ENCODE measurements at places on chromosomes 4 and X.

DNA sequence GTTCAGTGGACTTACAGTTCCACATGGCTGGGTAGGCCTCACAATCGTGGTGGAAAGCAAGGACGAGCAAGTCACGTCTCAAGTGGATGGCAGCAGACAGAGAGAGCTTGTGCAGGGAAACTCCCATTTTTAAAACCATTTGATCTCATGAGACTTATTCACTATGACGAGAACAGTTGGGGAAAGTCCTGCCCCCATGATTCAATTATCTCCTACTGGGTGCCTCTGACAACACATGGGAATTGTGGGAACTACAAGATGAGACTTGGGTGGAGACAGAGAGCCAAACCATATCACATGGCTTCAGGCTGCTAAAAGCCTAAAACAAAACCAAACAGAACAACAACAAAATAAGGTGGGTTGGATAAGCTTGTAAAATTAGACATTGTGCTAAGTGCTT is 194.4 kb upstream of the CPEB2 start:
- DNase-seq, result no peak

DNA sequence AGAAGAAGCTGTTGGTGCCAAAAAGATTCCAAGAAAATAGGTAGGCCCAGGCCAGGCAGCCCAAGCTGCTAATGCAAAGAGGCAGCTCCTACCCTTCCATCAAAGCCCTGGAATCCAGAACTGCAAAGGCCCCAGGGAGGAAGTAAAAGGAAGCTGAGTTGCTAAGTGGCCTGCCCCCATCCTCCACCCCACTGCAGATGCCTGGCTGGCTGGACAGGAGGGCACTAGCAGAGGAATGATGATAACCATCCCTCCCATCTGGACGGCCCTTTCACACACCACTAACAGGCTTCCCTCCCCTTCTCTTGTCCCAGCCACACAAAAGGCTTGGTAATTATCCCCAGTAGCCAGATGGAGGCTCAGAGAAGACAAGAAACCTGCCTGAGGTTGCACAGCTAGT is 32.4 kb upstream of the PJA1 start:
- no peak for DNase-seq

- DNase-seq, result no peak
Observed at GRCh38 chrX:96405842-96406241, 278.8 kb upstream of the DIAPH2 start.

DNA sequence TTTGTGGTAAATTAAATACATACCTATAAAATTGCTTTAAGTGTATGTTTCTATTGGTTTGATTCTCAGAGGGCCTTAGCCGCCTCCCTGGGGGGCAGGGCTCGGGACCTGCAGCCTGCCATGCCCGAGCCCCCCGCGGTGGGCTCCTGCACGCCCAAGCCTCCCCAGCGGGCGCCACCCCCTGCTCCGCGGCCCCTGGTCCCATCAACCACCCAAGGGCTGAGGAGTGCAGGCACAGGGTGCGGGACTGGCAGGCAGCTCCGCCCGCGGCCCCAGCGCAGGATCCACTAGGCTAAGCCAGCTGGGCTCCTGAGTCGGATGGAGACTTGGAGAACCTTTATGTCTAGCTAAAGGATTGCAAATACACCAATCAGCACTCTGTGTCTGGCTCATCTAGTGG is 108.3 kb upstream of the INPP4B start:
- DNase-seq, result no peak

- DNase-seq, result no peak
Observed at GRCh38 chr4:52750819-52751486, at the start of gene ERVMER34-1. Gene ERVMER34-1, minus strand, starts transcription at chr4:52751425. Its CDS starts 5,905 bp downstream, at chr4:52745520.

DNA sequence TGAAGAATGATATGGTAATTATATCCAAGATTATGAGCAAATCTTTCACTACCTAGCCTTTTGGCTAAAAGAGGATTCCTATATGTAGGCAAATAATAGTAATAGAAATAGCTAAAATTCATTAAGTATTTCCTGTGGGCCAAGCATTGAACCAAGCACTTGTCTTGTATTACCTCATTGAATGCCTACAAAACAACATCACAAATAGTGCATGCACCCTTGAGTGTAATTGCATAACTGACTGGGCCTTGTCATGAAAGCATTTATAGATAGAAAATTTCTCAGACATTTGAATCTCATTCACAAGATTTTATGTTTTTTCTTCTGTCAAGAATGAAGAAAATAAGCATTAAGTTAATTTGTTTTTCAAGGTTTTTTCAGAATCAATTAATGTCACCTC is 3.9 kb upstream of the HPGDS start:
- DNase-seq, result no peak

DNA sequence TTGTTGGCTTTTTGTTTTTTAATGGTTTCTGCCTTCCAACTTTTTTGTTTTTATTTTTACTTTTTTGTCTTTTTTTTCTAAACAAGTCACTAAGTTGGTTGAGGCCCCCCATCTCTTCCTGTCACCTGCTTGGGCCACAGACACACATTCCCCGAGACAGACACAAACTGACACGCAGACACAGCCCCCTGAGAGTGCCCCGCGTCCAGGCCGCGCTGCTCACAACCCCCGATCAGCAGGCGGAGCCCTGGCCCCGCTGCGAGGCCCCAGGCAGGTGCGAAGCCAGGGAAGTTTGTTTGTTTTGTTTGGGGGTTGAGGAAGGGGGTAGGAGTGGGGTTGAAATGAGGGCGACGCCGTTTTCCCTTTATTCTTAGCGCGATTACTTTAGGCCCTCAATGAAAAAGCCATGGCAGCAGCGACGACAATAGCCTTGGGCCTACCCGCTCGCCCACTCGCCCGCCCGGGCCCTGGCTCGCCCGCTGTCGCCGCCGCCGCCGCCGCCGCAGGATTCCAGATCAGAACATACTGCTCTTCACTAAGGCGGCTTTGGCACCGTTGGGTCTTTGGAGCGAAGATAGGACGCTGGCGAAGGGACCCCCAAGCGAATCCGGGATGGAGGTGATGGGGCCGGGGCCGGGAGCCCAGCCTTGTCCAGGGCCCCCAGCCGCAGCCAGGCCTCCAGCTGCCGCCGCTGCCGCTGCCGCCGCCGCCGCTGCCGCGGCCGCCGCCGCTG is 3.1 kb downstream of the PHOX2B start:
- no peak for DNase-seq

- DNase-seq, result no peak
Observed at GRCh38 chr4:116453127-116453526, 632.2 kb downstream of the TRAM1L1 start.

- no peak for DNase-seq
Observed at GRCh38 chr4:88008122-88008742, 797 bp downstream of the PKD2 start.

- DNase-seq, result no peak
Observed at GRCh38 chr4:31234494-31234893, 514.3 kb downstream of the PCDH7 start.

- DNase-seq, result no peak
Observed at GRCh38 chr4:134727696-134728095, 526.1 kb upstream of the PABPC4L start.

- DNase-seq, result no peak
Observed at GRCh38 chr4:12145106-12145505, 716.4 kb upstream of the HS3ST1 start.

- DNase-seq, result no peak
Observed at GRCh38 chr4:132065940-132066495, 1083.1 kb upstream of the PCDH10 start.

- no peak for DNase-seq
Observed at GRCh38 chr4:74772783-74773182, 21.5 kb downstream of the BTC start.

GRCh38 chrX:83845397-83845796 is 15.5 kb upstream of the CYLC1 start:
- no peak for DNase-seq

DNA sequence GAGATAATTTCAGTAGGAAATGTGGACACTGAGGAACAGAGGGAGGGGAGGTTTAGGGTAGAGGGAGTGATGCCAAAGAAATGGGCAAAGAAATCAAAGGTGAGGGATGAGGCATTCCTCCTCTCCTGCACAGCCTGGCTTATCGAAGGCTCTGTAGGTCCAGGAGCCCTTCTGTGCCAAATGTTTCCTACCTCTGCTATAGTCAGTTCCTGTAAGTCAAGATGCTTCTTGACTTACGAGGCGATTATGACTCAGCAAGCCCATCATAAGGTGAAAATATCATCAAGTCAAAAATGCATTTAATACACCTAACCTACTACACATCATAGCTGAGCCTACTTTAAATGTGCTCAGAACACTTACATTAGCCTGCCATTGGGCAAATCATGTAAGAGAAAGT is 60.0 kb upstream of the ARHGAP24 start:
- no peak for DNase-seq

GRCh38 chrX:136425996-136426395 is 61.8 kb upstream of the BRS3 start:
- DNase-seq, result no peak

DNA sequence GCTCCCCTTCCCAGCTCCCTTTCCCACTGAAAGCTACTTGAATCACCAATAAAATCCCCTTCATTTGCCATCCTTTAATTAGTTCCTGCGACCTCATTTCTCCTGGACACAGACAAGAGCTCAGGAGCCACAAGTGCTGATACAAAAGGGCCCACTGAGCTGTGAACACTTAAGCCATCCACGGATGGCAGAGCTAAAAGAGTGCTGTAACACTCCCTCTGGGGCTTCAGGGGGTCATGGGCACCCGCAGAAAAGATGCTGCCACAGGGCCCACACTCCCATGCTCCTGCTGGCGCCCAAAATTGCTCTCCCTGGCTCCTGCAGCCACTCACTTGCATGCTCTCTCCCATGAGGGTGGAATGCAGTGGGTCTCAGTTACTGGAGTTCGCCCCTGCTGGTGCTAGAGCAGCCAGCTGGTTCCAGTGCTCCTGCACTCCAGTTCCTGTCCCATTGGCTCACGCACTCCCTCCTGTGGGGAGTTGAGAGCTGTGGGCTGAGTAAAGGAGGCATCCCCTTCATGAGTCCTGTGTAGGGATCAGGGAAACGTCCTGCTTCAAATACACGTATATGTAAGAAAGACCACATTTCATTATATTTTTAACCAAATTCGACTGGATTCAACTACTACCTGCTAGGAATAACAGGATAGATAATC is 1291.0 kb downstream of the ARAP2 start:
- no peak for DNase-seq

DNA sequence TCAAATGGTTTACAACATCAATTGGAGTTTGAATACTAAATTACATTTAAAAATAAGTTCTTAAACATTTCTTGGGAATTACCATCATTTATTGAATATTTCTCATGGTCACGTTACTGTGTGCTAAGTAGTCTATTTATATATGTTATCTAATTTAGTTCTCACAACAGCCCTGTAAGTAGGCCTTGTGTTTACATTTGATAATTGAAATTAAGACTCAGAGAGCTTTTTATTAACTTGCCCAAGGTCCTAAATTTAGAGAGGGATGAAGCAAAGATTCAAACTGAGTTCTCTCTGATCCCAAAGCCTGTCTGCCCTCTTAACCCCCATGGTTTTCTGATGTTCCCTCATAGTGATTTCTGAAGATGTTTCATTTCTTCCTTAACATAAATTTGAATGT is 103.7 kb downstream of the CEP135 start:
- no peak for DNase-seq

DNA sequence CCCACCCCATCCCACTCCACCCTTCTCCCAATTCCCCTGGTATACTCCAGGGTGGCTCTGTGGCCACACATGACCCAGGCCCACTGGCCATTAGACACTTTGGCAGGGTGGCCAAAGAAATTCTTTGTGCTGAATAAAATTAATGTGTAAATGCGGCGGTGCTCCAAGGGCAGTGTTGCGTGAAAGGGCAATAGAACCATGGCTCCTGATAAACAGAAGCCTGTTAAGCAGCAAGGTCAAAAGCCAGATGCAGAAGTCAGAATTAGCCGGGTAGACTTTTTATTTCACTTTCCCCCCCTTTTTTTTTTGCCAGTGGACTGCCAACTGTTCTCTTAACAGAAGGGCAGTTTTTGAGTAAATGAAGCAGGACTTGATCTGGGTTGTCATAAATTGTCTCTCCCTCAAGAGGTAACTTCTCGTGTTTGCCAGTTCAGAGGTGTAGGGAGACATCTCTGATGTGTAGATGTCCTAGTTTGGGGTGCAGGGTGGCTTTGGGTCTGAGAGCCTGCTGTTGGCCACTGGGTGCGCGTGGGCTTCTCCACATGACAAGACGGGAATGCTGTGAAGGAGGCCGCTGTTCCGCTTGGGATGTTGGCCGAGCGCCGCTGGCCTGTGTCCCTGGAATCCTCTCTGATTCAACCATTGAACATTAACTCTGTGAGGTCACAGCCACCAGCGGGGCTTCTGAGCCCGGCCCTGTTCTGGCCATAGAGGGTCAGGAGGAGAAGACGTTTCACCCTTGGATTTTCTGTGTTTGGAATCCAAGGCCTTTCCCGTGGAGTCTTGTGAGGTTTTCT is 139.5 kb downstream of the TBL1X start:
- DNase-seq, result no peak

GRCh38 chrX:72121383-72121782 is 10.3 kb downstream of the RTL5 start:
- no peak for DNase-seq

DNA sequence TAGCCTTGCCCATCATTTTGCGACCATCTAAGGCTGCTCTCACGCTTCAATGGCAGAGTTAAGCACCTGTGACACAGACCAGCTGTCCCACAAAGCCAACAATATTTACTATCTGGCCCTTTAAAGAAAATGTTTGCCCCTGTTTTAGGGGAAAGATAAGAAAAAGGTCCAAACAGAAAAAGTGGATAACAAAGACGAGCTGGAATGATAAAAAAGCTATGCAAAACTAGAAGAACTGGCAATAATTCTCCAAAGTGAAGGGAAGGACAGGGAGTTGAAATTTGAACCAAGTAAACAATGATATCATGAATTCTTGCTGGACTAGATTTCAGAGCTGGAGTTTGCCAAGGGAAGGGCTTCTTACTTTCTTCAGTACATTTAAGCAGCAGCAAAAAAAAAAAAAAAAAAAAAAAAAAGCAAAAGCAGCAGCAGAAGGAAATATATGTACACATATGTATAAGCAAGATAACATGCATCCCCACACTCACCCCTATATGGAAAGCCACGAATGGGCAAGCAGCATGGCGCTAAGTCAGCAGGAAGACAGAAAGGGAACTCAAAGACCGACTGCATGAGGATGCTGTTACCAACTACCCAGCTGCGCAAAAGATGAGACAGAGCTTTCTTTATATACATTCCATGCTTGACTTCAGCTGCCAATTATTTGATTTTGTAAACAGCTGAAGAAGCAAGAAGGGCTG is 12.5 kb downstream of the TRAPPC2 start:
- no peak for DNase-seq

- no peak for DNase-seq
Observed at GRCh38 chr4:127239902-127240763, 392.6 kb upstream of the INTU start.

GRCh38 chrX:40104630-40104984 is 6.8 kb upstream of the BCOR start:
- DNase-seq, result no peak

DNA sequence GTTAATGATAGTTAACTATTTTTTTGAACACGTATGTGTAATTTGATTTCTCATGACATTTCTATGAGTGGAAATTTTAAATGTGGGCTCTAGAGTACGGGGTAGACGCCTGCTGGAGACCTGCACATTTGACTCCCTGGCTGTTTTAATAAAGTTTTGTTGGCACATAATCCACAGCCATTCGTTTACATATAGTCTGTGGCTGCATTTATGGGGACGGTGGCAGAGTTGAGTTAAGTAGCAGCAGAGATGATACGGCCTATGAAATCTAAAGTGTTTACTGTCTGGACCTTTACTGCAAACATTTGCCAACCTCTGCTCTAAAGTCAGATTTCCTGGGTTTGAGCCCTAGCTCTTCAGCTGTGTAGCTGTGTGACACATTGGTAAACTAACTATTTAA is 118.8 kb downstream of the CHRNA9 start:
- no peak for DNase-seq

Data from stimulated activated CD4-positive, alpha-beta T cell treated with anti-CD3 and anti-CD28 coated beads, Interleukin-15, amount 100 ng/mL, for 48 hours (primary cell).